Esophagus squamous epithelium (tissue), 5 donors: ENCODE measurements at places on chromosomes 13 and 19.
A peak's percentile ranks its signal among the peaks of the same experiment; 100 is the strongest.

DNA sequence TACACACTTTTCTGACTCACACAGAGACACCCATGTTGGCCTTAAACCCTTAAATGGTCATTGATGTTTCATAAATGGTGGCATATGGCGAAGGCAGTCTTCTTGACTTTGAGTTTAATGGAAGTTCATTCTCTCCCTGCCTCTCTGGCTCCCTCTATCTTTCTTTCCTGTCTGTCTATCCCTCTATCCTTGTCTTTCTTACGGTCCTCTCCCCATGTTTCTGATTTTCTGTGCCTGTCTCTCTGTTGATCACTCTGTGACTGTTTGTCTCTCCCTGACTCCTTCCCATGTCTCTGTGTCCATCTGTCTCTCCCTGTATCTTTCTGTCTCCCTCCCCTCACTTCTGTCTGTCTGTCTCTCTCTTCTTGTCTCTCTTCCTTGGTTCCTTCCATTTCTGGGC, 43.2 kb upstream of the SHKBP1 start:
- DNase-seq, result no peak

GRCh38 chr19:3506384-3507340, 551 bp downstream of the FZR1 start:
- DNase-seq, result peak; percentile 24

GRCh38 chr19:16883522-16883921, 5.3 kb upstream of the F2RL3 start:
- no peak for DNase-seq

DNA sequence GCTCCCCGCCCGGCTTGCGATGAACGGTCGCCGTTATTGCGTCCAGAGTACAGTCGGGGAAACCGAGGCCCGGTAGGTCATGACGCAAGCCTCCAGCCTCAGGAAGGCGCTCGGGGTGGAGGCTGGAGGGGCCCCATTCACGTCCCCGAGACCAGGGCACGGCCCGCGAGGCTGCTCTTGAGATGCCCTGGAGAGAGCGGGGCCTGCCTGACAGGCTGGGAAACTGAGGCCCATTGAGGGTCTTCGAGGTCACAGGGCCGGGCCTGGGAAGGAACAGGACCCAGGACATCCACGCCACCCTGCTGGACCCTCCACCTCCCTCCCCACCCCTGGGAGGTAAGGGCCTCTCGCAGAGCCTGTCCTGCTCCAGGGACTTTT, 367 bp downstream of the NDUFS7 start:
- no peak for DNase-seq

- DNase-seq, result no peak
These were observed 158.7 kb downstream of the VWA8 start for GRCh38 chr13:41802043-41802683.

- DNase-seq, result no peak
These were observed 117.8 kb upstream of the IRS2 start for GRCh38 chr13:109904218-109904617.

DNA sequence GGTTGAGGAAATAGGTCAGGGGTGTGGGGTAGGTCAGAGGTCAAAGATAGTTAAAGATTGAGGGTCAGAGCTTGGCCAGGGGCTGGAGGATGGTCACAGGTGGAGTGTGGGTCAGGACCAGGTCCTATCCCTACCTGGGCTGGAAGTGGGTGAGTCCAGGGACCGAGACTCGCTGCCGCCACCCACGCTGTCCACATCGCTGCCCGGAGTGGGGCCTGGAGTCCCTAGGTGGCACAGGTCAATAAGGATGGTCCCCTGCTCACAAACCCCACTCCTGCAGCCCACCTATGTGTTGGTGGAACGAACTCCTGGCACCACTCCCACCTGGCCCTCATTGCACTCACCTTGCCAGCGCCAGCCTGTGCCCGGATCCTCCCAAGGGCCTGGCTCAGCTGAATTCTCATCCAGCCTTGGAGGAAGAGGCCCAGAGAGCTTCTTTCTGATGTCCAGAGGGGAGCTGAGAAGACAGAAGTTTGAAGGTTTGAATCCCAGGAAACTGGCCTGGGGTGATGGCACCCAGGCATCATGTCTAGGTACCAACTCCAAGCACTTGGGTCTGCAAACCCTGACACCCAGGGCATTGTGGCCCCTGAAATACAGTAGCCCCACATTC, 6.8 kb downstream of the GMIP start:
- DNase-seq, result no peak

DNA sequence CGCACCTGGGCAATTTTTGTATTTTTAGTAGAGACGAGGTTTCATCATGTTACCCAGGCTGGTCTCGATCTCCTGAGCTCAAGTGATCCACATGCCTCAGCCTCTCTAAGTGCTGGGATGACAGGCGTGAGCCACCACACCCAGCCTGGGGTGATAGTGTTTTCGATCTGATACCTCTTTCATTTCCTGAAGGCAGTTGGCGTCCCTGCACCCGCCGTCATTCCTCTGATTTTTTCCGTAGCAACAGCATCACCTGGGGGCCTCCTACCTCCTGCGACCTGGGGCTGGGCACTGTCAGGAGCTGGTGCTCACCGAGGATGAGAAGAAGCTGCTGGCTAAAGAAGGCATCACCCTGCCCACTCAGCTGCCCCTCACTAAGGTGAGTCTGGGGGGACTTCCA, 10.8 kb downstream of the CREB3L3 start:
- DNase-seq, result no peak

- no peak for DNase-seq
These were observed 34.4 kb downstream of the PIP5K1C start for GRCh38 chr19:3665681-3666544.

DNA sequence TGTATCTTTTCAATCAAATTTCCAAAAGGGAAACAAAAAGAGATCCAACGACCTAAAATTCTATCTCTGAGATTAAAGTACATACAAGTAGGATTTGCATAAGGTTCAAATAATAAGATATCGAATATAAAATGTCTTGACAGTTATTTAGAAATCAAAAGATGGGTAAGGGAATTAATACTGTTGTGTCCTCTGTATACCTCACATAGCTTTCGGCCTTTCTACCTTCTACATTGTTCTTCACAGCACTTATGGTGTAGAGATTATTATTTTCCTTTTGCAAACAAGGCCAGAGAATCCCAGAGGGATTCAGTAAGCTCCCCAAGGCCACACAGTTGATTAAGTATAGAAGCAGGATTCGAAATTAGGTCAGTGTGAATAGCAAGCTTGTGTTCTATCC, 403.6 kb downstream of the SPRY2 start:
- no peak for DNase-seq

DNA sequence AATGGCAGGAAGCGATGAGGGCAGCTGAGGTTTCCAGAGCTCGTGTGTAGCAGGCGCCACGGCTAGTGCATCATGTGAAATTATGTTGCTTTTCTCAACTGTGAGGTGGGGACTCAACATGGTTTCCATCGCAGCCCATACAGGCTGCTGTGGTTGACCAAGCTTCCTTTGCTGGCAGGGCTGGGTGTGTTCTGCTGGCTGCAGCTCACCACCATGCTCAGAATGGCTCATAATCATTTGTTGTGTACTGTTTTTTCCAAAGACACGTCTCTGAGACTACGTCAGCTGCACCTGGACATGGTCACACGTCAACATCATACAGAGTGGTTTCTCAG, 16.1 kb upstream of the RASA3 start:
- DNase-seq, result no peak

- DNase-seq, result no peak
These were observed 4.2 kb downstream of the TSPAN16 start for GRCh38 chr19:11299946-11300810.

GRCh38 chr13:68291595-68291994, 1061.5 kb upstream of the PCDH9 start:
- DNase-seq, result no peak

DNA sequence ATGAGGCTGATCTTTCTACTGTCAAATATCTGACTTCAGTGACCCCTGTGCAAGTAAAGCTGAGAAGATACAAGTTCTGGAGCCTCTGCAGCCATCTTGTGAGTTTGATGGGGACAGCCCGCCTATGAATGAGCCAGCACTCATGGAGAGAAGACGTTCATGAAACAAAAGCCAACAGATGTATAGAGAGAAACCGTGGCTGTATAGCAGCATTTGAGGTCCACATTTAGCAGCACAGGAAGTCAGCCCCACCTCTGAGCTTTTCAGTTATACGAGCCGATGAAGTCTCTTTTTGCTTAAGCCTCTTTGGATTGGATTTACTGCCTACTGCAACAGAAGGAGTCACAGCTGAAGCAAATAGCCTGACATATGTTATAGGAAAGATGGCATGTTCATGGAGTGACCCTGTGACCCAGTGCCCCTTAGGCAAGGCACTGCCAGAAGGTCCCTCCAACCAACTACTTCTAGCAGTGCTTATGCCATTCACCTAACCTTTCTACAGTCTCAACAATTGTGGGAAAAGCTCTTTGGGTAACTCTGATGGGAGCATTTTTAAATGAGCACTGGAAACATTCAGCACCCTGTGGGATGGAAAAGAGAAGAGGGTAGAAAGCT, 3.5 kb upstream of the DLEU7 start:
- DNase-seq, result no peak

DNA sequence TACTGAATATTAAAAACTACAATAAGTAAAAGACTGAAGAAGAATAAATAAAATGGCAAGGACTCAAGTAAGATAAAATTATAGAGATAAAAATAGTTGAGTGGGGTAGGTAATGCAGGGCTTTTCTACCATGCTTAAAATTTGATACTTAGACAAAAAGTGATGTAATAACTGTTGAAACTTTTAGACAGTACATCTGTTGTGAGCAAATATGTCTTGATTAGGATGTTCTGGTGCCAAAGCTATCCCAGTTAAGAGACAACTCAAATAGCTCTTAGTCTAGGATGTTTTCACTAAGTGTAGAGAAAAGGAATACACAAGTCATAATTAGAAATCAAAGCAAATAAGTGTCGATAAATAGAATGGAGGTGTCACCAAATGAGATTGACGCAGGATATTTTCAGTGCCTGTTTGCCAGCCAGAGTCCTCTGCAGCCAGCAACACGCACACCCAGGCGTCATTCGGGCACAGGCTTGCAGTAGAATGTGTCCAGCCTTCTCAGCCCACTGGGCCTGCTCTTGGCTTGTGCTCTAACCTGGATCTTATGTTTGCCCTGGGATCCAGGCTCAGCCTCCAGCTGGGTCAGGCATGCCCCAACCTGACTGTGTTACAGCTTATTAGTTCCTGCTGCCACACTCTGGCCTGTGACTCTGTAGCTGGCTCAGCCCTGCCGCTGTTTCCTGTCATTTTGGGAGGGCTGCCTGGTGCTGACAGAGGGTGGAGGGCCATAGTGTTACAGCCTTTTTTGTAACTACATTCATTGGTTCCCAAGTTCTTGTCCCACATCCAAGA, 766.2 kb downstream of the PCDH17 start:
- no peak for DNase-seq

DNA sequence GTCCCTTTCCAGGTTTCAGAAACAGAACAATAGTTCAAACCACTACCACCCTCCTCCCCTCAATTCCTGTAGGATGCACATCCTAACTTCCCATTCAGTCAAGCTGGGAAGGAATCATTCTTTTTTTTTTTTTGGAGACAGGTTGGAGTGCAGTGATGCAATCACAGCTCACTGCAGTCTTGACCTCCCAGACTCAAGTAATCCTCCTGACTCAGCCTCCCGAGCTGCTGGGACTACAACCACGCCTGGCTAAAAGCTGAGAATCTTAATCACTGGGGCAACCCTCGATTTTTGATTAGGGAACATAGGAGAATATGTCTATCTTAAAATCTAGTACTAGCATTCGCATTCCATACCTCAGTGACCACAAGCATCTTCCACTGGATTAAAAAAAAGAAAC, 146.2 kb downstream of the ABCC4 start:
- DNase-seq, result no peak

- DNase-seq, result no peak
These were observed 884.3 kb upstream of the PCDH20 start for GRCh38 chr13:62299988-62300387.

DNA sequence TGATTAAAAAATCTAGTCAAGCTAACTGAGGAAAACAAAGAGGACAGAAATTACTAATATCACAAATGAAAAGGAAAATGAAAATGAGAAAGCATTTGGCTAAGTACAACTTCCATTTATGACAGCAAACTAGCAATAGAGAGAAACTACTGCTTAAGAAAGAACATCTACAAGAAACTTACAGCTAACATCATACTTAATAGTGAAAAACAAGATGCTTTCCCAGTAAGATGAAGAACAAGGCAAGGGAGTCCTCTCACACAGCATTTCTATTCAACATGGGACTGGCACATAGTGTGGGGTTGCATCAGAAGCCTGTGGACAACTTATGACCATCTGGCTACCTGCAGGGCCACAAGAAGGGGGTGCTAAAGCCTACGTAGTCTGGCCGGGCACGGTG, 39.3 kb downstream of the ZNF44 start:
- no peak for DNase-seq

GRCh38 chr13:91491980-91492379, 93.6 kb downstream of the GPC5 start:
- no peak for DNase-seq

- DNase-seq, result no peak
These were observed 2.3 kb upstream of the N4BP2L1 start for GRCh38 chr13:32430018-32430747.

DNA sequence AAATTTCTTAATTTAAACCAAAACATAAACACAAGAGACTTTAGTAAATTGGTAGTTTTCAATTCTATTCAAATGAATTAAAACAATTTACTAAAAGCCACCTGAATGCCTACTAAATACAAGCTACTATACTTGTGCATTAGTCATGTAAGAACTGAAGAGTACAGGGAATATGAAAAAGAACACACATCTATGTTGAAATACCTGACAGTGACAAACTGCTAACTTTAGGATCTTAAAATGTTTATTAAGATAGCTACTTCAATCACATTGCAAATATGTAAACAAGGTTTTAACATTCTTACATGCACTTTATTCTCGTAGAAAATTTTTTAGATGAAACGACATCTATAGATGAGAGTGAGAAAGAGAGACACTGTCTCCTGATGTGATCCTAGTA, 4.1 kb downstream of the SPRYD7 start:
- no peak for DNase-seq

DNA sequence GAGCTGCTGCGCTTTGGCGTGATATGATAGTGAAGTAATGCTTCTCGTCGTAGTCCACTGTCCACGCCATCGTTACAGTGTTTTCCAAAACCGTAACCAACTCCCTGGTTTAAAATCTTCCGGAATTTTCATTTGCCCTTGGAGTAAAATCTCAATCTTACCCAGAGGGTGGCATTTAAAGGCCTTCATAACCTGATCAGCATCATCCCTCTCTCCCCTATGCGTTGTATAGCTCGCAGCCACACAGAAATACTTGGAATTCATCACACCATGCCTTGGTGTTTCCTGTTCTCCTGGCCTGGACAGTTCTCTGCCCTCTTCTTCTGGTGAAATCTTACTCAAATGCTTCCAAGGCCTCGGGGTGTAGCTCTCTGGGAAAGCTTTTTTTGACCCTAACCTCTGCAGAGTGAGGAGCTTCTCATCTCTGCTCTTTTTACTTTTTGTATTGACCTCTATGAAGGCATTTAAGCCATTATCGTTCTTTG, 839 bp downstream of the MPHOSPH8 start:
- no peak for DNase-seq

DNA sequence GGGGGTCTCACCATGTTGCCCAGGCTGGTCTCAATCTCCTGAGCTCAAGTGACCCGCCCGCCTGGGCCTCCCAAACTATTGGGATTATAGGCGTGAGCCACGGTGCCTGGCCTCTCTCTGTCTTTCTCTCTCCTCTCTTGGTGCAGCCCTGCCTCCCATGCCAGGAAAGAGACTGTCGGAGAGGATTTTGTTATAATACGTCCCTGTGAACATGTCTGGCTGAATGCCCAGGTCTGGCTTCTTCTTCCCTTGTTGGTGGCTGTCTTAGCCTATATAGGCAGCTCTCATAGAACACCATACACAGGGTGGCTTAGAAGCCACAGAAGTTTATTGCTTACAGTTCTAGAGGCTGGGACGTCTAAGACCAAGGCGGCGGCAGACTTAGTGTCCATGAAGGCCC, 46.4 kb downstream of the PEX11G start:
- DNase-seq, result no peak

- DNase-seq, result no peak
These were observed 1895.6 kb upstream of the PRR20A start for GRCh38 chr13:55245005-55245644.
